ENCODE measurements at places on chromosomes 5 and 9.

- DNase-seq = no peak
These were observed 15.6 kb upstream of the DENND1A start for GRCh38 chr9:123945532-123945931.

GRCh38 chr9:116817762-116818161 is 130.7 kb downstream of the TRIM32 start:
- no peak for DNase-seq

GRCh38 chr5:173823721-173824567 is 64.2 kb upstream of the CPEB4 start:
- no peak for DNase-seq

DNA sequence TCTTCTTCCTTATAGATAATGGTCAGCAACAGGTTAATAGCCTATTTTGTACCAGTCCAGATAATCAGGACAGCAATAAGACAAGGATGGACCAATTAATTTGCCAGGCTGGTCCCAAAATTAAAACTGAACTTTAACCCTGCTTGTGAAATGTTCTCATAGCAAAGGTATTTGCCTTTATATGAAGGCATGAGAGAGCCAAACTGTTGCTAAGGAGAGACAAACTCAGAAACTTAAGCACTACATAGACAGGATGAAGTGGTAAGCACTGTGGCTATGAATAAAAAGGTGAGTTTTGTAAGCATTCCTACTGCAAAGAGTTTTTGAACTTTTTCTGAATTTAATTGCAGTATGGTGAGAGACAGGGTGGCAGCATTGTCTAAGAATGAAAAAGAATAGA is 174.7 kb upstream of the PPP1R2B start:
- DNase-seq = no peak

- no peak for DNase-seq
These were observed 14.1 kb downstream of the ASPN start for GRCh38 chr9:92468206-92468605.

- DNase-seq = no peak
These were observed 22.1 kb downstream of the HRH2 start for GRCh38 chr5:175680020-175680419.

DNA sequence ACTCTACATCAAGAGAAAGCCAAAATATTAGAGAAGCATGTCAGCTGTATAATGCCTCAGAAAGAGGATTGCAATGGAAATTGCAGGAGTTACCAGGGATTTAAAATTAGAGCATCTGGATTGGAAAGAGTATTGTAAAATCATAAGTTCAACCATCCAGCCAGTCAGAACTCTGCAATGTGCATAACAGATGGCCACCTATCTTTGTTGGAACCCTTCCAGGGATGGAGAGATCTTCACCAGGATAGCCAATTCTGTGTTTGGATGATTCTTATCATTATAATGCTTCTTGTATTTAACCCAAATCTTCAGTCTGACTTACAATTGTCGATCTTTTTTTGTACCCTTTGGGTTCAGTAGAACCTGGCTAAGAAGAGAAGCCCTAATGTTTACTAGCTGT is 164.4 kb downstream of the TLR4 start:
- DNase-seq = no peak

DNA sequence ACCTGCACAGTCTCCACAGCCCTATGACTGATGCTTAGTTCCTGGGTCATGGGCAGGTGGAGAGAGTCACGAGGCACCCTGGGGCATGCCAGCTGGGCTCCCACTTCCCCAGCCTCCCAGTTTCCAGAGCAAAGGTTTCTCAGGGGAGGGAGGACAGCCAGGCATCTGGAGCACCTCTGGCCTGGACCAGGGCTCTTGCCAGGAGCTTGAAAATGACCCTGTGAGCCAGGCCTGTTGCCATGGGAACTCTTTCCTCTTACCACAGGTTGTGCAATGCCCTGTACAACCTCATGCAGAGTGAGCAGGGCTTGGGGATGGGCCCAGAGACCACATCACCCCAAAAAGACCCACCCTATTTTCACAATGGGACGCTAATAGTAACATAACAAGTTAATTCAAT is 113.1 kb downstream of the PSD2 start:
- no peak for DNase-seq

- DNase-seq = no peak
These were observed 78.5 kb upstream of the EPB41L4B start for GRCh38 chr9:109399258-109399767.

All from activated T-cell treated with anti-CD3 and anti-CD28 coated beads, Interleukin-2, amount 50 U/mL, for 4 hours (primary cell).